Stimulated activated CD4-positive, alpha-beta T cell treated with anti-CD3 and anti-CD28 coated beads, Interleukin-1b, Interleukin-23, amount 100 ng/mL, for 24 hours (primary cell): ENCODE measurements at places on chromosomes 7 and 10.

DNA sequence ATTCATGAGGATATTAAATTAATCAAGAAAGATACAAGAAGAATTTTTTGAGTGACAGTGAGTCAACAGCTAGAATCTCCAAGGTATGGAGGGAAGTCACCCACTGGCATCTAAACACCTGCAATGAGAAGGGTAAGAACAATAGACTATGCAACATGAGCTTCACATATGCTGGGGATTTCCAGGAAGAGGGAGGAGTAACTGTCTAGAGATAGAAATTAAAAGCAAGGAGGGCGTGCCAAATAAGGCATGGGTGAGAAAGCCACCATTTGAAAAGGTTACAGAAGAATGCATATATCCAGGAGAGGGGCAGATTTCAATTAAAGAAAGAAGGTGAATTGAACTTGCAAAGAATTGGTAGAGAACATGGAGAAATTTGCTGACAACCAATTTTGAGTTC lies 365.7 kb downstream of the GPR37 start:
- DNase-seq, result no peak

- no peak for DNase-seq
Measured at GRCh38 chr10:130994845-130995244, 316.7 kb downstream of the TCERG1L start.

DNA sequence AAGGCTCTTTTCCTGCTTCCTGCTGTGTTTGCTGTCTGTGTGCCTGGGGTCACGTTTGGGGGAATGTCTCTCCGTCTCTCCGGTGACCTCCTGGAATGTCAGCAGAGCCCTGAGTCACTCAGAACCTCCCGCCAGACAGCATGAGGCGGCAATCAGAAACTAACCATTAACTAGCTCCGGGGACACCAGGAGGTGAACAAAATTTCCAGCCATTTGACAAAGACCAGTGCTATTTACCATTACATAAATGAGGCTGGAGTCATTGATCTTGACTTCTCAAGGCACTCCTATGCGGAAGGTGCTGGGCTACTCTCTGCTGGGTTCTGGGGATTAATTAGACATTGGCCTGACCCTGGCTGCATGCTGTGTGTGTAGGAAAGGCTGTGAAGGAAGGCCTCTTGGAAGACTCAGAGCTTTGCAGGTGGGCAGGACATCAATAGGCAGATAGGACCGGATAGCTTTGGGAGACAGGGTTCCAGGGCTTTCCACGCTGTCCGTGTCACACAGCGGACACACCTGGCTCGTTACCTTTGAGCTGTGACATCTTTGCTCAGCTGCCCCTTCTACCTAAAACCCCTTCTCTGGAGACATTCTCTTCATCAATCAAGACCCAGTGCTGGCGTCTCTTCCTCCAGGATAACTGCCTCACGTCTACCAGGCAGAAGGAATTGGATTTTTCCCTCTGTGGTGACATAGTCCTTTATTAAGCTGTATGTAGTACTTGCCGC lies 77.0 kb downstream of the PFKFB3 start:
- no peak for DNase-seq

DNA sequence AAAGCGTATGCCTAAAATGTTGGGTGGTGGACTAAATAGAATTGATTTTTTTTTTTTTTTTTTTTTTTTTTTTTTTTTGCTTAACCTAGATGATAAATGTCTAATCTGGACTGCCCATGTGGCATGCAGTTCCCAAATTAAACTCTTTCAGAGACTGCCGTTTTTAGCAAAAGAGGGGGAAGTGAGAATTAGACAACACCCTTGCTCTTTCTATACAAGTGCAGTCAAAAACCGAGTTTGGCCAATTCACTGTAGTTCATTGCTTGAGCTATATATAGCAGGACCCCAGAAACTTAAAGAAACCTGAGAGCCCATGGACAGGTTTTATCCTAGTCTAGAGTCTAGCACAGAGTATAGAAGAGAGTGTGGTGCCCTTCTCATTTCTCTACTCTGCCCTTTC lies 141.9 kb downstream of the GRM3 start:
- DNase-seq, result no peak

DNA sequence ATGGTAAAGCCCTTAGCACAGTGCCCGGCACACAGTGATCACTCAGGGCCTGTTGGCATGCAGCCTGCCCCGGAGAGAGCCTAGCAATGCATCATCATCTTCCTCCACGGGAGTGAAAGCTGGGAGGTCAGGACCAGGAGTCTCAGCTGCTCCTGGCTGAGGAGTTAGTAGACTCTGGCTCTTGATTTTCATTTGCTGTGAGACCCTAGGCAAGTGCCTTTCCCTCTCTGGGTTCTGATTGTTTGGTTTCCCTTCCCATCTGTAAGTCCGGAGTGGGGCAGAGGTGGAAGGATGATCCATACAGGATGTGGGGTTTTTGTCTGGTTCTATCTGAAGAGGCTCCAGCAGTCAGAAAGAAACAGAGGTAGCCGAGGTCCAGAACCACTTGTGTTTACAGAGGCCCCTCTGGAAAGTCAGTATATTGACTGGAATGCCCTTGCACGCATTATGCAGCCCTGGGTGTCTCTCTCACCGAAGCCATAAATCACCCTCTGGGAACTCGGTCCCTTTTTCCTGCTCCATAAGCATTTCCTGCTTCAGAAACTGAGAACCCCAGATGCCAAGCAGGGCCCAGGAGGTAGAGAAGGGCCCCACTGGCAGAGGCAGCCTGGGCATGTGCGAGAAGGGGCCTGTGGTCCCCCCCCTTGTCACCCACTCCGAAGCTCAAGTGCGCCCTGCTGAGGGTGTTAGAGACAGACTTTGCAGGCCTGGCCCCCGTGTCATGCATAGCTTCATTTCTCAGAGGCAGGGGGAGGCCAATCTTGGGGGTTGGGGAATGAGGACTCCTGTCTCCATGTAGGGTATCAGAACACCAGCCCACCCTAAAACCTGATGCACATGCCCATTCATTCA lies 8.5 kb downstream of the UNC5B start:
- DNase-seq, result no peak

DNA sequence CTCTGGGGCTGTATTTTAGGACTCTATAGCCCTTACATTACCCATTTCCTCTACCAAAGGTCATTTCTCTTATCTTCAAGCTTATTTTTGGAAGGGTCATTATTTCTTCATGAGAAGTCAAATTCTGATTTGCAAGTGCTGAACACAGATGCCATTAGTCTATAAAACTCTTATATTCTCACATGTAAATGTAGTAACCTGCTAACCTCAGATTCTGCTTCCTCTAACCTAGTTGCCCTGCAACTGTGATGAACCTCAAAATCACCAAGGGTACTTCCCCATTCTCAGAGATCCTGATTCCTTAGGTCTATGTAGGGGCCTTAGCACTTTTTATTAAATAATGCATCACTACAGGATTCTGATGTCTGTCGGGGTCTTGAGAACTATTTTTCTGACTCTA lies 6.3 kb downstream of the FAS start:
- DNase-seq, result no peak

GRCh38 chr7:124422081-124422480 lies 343.5 kb downstream of the GPR37 start:
- no peak for DNase-seq

DNA sequence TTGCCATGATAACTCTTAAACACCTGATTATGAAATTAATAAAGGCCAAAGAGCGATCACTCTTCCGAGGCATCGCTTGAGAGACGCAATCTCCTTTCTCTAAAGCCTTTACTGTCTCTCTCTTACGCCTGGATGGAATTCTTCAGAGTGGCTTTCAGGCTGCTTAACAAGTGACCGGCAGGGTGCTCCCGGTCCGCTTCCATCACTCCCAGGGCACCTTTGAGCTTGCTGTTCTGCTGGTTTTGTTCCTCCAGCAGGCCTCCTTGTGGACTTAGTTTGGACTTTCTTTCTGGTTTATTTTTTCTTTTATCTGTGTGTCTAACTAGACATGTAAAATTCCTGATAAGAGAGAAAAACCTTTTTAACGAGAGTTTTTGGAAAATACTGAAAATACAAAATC lies 60.9 kb downstream of the MRPL32 start:
- DNase-seq, result no peak

DNA sequence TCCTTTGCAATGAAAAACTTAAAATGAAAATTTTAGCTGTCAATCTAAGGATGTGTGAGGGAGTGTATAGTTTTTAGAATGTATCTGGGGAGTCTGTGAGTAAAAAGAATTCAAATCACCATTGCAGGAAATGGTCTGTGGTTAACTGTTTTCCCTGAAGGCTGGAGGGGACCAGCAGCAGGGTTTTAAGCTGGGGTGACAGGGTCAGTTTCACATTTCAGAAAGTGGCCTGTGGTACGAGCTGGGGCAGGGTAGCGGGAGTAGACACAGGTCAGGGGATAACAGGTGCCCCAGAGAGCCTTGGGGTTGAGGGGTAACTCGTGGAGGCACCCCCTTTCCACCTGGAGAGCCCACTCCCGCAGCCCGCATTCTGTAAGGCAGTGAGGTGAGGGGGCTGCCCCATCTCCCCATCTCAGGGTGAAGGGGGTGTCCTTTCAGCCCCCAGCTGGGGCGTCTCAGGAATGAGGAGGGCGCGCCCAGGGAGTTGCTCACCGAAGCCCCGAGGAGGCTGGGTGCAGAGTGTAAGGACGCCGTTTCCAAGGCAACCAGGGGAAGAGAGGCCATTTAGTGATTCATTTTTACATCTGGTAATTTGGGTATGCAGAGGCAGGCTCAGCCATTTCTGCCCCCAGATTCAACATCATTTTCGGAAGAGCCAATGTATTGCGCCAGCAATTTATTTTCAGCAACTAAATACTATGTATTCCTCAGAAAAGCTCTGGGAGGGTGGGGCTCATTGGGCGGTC lies 168.9 kb downstream of the SLIT1 start:
- no peak for DNase-seq
